ENCODE measurements at places on chromosomes 2 and 18.

DNA sequence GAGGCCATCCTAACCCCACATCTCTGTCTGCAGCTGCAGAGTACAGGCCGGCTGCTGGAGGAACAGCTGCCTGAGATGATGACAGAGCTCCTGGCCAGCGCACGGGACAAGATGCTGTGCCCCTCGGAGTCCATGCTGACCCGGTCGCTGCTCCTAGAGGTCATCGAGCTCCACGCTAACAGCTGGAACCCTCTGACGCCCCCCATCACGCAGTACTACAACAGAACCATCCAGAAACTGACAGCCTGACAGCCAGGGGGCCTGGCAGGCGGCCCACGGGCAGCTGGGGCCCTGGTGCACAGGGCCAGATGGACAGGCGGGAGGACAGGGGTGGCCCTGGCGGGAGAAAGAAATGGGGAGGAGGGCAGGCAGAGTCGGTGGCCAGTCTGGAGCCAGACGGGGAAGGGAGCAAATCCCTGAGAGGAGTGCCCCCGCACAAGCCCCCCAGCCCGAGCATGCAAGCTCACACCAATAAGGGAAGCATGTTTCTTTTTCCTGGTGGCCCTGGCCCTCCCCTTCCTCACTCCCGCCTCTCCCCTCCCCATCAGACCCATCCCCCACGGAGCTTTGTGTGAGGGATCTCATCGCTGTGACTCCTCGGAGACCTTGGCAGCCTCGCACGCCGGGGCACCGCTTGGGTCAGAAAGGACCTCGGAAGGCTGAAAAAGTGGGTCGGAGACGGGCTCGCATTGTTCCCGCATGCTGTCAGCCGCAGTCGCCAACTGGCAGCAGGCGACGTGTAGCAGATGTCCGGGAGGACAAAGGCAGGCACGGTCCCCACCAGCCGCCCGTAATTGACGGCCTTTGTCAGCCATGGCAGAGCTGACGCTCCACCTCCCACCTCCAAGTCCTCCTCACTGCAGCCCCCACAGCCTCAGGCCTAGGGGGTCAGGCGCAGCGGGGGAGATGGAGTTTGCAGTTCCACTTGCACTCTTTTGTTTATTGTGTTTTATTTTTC is 91.2 kb downstream of the SMAD7 start:
- DNase-seq = peak; percentile 85

DNA sequence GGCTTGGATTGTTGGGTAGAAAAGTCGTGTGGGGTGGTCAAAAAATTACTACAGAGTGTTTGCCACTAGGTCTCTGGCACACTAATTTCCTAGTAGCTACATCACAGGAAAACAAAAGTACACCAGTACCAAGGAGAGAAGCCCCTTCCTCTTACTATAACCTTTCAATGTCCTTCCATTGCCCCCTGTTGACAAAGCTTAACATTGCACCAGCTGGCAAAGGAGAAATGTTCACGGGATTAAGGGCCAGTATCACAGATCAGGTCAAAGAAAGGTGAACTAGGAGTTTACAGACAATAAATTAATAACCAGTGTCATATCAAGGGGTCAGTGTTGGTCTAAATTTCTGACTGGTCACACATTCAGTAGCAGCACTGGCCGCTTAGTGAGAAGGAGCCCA is 1139.6 kb upstream of the FAM98A start:
- no peak for DNase-seq

GRCh38 chr2:165144315-165144714 is 59.5 kb downstream of the SCN3A start:
- DNase-seq = no peak

DNA sequence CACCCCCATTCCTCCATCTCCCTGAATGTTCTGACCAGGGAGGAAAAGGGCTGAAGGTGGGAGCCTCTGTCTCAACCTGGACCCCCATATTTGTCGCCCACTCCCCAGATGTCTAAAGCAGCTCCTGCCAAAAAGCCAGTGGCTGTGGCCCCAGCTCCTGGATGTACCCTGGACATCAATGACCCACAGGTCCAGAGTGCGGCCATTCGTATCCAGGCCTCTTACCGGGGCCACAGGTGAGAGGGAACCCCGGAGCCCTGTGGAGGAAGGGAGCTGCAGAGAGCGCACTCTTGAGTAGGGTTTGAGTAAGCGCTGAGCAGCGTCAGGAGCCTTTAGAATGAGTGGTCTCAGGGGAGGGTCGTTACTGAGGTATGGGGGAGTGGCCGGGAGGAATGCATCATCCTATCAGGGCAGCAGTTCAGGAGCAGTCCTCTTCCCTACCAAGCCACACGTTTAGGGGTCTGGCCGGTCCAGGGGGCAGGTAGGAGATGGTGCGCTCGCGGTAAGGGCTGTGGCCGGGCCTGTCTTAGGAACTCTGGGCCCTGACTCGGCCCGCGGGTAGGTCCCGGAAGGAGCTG is 2.4 kb upstream of the GMPPA start:
- DNase-seq = no peak

- no peak for DNase-seq
Observed at GRCh38 chr2:5368263-5368662, 323.9 kb upstream of the SOX11 start.

DNA sequence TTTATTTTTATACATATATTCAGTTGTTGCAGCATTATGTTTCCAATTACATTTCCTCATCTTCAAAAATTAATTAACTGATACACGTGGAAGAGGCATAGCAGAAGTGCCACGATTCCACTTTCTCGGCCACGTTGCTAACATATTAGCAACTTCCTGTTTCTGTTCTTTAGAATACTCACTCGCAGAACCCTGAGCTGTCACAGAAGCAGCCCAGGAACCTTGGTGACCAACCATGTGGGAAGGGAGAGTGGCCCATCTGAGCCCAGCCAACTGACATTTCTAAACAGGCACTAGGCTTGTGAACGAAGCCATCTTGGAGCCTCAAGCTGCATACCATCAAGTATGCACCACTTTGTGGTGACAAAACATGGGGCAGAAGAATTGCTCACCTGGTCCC is 350.1 kb downstream of the CBLN2 start:
- no peak for DNase-seq

- no peak for DNase-seq
Observed at GRCh38 chr2:130915149-130915548, 78.4 kb downstream of the ARHGEF4 start.

- no peak for DNase-seq
Observed at GRCh38 chr2:2717406-2717805, 386.3 kb upstream of the MYT1L start.

GRCh38 chr2:237702441-237703391 is 75.3 kb downstream of the LRRFIP1 start:
- DNase-seq = no peak

DNA sequence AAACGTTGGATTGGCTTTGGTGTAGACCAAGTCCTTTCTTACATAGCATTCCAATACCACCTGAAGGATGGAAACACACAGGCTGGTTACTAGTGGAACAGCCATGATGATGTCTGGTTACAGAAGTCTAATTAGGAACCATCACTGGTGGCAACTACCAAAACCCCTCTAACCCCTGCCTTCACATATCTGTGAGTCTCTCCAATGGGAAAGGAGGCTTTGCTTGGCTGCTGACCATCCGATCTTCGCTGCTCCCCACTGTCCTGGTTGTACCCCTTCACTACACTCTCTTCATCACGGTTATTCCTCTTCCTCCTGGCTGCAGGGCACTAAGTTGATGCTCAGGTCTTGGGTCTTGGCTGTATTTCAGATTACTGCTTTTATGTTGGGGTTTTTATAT is 97.7 kb downstream of the SPRED2 start:
- DNase-seq = no peak

DNA sequence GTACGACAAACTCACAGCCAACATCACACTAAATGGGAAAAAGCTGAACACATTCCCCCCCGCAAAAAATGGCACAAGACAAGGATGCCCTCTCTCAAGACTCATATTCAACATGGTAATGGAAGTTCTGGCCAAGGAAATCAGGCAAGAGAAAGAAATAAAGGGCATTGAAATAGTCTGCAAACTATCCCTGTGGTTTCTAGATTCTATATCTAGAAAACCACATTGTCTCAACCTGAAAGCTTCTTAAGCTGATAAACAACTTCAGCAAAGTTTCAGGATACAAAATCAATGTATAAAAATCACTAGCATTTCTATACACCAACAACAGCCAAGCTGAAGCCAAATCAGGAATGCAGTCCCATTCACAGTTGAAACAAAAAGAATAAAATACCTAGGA is 294.6 kb upstream of the CYP26B1 start:
- no peak for DNase-seq

- DNase-seq = no peak
Observed at GRCh38 chr2:20609995-20610357, 40.9 kb downstream of the HS1BP3 start.

- DNase-seq = no peak
Observed at GRCh38 chr2:37641582-37642171, 29.8 kb downstream of the CDC42EP3 start.

DNA sequence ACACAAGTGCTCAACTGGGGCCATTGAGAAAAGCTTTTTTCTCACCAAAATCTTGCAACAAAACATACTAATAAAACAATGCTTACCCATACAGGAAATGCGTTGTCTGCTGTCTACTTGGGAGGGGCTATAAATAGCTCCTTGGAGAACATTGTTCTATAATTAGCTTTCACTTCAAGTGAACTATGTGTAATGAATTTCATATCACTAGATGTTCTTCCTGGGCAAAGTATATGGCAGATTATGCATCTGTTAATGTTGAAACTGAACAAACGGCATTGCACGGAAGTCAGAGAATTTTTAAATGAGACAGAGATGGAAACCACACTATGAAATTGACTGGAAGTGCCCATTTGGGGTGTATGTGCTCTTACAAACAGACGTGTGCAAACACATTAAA is 6.4 kb upstream of the NPAS2 start:
- DNase-seq = no peak
